ENCODE measurements at places on chromosomes 12 and 14. TPM values are rescaled to one million over a fixed set of nuclear protein-coding genes. Genes with fewer than 3 reads are reported as not detected.

Gene LRRC43
- total RNA-seq, result not detected

Gene TMEM233
- total RNA-seq, result 2.5 TPM

Gene KRT78
- total RNA-seq, result not detected

Gene OTX2
- not detected for total RNA-seq

DNA sequence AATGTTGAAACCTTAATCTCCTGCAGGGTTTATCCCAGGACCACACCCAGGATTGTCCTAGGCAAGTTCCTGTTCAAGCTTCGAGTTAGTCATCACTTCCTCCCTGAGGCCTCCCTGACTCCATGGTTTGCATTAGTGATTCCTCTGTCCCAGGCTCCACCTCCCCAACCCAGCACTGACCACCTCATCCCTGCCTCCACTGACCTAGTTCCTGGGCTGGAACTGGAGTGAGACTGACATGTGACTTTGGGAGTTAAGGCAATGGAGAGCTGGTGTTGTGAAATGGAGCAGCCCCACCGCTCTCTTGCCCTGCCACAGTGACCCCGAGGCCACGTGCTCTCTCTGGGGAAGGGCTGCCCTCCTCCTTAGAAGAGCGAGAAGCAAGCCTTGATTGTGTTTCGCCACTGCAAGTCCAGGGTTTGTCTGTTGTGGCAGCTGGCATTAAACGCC is 15.8 kb upstream of the DTX1 start:
- peak; percentile 81 for DNase-seq

Gene NTF3
- total RNA-seq, result 21.8 TPM

Gene SALL2
- 12.2 TPM for total RNA-seq

DNA sequence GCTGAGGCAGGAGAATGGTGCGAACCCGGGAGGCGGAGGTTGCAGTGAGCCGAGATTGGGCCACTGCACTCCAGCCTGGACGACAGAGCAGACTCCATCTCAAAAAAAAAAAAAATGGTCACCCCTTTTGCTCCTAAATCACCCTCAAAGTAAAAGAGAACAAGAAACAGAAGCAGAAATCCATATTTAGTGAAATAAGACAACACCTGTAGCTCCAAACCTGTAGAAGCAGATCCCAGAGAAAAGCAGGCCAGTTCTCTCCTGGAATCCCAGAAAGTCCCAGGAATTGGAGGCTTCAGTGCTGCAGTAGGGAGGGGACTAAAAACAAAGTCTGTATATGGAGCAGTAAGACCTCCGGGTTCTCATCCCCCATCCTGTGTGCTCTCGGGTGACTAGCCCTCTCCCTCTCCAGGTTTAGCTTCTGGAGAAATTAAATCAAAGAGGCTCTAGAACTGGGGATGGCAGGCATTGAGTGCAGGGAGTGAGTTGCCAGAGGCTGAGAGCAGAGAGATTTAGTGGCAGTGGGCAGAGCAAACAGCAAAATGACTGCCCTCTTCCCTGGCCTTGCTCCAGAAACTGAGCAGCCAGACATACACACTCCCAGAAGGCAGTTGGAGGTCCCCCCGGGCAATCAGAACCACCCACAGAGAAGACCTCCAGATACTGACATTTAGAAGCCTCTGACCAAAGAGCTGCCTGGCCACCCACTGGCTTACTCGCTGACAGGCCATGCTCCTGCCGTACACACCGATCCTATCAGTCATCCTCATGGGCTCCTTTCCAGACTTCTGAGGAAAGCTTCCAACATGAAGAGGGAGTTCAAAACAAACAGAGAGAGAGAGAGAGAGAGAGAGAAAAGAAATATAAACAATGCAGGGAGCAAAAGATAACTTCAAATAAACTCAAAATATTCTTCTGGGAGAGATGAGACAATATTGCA is 6.3 kb upstream of the MLXIP start:
- no peak for DNase-seq

Gene CTSG
- total RNA-seq, result 26.1 TPM
